Esophagus mucosa (tissue), 1 donor: ENCODE measurements at places on chromosomes 12 and 14. TPM values are rescaled to one million over a fixed set of nuclear protein-coding genes. Genes with fewer than 3 reads are reported as not detected.

SALL2 gene
- total RNA-seq, result 1.4 TPM

TC2N gene
- total RNA-seq, result 52.5 TPM

FSCB gene
- total RNA-seq, result not detected

DNA sequence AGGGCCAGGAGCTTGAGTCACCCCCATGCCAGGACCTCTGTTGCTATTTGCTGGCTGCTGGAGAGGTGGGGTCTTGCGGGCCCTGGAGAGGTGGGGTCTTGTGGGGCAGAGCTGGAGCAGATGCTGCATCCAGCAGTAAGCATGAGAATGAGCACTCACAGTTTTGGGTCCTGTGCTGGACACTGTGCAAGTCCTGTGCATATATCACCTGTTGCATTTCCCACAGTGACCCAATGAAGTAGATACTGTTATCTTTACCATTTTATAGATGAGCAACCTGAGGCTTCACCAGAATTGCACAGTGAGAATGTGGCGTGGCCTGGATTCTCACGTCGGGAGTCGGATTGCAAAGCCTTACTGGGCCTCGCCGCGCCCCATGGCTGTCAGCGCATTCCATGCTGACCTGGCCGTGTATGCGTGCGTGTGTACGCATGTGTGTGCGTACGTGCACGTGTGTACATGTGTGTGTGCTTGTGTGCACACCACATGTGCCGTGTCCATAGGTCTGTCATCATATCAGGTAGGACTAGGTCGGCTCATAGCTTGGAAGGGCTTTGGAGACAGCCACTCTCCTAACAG, 12.0 kb downstream of the COA8 start:
- no peak for ATAC-seq

DNA sequence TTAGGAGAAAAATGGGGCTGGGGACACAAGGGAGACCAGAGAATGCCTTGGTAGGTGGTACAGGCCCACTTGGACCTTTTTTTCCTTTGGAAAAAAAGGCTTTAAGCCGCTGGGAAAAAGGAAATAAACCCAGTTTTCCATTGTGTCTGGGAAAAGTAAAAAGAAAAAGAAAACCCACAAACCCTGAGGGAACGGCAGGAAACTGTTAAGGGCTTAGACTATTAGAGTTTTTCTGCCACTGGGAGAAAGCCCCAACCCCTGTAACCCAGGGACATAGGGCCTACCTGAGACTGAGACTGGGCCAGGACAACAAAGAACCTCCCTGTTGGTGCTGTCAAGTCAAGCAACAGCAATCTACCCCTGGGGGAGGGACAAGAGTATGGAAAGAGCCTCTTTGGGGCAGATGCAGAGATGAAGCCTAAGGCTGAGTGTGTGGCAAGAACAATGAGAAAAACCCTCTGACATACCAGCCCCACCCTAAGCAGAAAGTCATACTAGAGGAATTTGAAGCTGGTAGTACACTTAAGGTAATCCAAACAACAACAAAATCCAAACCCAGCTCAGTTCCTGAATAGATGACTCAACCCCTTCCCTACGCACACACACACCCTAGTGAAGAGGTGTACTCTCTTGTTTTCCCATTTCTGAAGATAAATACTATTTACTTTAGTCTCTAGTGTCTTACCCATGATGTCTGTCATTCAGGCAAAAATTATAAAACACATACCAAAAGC, 22.8 kb downstream of the ATF1 start:
- peak; percentile 98 for ATAC-seq

GRCh38 chr14:94342334-94342934, 19.3 kb upstream of the SERPINA6 start:
- peak; percentile 91 for ATAC-seq

GRCh38 chr14:55454264-55455002, 14.0 kb upstream of the TBPL2 start:
- ATAC-seq, result peak; percentile 53

GRCh38 chr12:67486671-67487070, 161.9 kb upstream of the DYRK2 start:
- no peak for ATAC-seq
